Mesothelial cell of epicardium (in vitro differentiated cells): ENCODE measurements at places on chromosomes 2 and 18. TPM values are rescaled to one million over a fixed set of nuclear protein-coding genes. Genes with fewer than 3 reads are reported as not detected.

The SERTAD2 gene
- 39.1 to 42.2 TPM (median 41.5 TPM) in 3 replicates for total RNA-seq

The KLHL30 gene
- 0.16 to 0.20 TPM (median 0.20 TPM) in 3 replicates for total RNA-seq

The REEP1 gene
- total RNA-seq, result 1.1 to 1.9 TPM (median 1.8 TPM) in 3 replicates

The RBFA gene
- 35.3 to 38.3 TPM (median 37.5 TPM) in 3 replicates for total RNA-seq

The ZEB2 gene
- total RNA-seq, result 105 to 111 TPM (median 110 TPM) in 3 replicates

The TTN gene
- total RNA-seq, result 0.84 to 1.2 TPM (median 1.0 TPM) in 3 replicates
